ENCODE measurements at places on chromosomes 3 and 15.

DNA sequence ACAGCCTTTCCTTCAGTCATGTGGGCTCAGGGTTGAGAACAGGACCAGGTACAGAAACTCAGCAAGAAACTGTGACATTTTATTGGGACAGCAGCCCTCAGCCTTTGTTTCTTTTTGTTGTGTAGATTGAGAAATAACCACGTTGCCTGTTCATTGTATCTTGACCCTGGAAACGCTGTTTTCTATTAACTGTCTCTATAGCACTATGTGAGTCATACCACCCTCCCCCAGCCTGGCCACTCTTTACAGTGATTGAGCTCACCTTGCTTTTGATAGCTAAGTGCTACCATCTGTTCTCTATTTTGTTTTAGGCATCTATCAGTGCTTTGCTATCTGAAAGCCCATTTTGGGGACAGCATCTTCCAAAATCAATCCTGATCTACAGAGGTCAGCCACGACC, 127.9 kb downstream of the CD47 start:
- DNase-seq = no peak

DNA sequence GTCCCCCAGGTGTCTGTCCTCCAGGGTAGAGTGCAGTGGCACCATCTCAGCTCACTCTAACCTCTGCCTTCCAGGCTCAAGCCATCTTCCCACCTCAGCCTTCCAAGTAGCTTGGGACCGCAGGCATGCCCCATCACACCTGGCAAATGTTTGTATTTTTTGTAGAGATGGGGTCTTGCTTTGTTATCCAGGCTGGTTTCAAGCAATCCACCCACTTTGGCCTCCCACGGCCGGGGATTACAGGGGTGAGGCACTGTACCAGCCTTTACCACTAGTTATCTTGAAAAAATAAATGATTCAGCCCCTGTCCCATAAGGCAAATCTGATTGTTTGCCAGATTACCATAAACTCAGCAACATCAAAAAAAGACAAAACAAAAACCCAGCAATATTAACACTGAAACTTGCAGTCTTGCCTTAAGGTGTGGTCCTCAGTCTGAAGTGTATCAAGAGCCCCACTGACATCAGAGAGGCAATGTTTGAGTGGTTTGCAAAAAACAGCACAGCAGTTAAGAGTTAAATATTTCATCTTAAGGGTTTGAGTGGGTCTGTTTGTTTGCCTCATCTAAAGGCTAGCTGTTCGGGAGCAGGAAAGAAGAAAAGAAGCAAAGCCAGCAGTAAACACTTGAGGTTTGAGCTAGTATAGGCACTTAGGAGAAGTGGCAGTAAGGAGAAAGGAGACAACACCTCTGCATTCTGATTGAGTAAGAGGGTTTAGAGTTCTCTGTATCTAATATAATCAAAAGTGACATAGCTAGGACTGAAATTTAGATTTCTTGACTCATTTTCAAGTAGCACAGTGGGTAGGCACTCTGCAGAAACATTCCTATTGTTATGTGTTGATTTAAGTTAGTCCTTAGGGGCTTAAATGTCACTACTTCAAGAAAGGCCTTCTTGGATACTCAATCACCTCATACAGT, 26.3 kb upstream of the EDEM1 start:
- peak; percentile 8 for DNase-seq

DNA sequence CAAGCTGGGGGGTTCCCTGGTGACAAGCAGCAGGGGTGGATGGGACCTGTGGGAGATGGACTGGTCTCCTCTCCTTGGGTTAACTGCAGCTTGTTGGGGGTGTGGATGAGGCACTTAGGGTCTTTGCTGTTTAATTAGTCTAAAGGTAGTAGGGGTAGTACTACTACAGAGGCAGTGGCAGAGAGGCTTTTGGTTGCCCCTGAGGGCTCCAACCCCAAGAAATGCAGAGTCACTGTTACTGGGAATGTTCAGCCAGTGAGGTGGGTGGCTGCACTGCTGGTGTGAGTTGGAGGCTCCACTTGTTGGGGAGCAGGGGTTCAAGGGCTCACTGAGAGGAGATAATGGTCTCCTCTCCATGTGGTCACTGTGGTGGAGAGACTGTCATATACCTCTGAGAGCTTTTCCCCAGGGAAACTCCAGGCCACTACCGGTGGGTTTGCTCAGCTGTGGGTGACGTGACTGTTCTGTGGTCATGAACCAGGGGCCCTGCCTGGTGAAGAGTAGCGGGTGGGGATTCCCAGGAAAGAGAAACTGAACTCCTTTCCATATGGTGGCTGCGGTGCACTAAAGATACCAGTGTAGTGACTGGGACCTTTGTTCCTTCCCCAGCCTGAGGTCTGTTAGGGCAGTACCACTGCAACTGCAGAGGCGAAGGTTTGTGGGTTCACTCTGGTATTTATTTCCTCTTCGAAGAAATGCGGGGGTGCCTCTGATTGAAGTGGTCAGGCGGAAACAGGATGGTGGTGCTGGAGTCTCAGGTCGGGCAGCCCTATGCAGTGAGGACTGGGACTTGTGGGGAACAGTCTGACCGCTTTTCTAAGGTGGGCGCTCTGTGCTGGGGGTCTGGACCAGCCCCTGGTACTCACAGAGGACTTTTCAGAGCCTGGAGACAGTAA, 68.9 kb upstream of the TNFSF10 start:
- no peak for DNase-seq

- DNase-seq = peak; percentile 2
These were observed 225.8 kb upstream of the ALCAM start for GRCh38 chr3:105140899-105141367.

DNA sequence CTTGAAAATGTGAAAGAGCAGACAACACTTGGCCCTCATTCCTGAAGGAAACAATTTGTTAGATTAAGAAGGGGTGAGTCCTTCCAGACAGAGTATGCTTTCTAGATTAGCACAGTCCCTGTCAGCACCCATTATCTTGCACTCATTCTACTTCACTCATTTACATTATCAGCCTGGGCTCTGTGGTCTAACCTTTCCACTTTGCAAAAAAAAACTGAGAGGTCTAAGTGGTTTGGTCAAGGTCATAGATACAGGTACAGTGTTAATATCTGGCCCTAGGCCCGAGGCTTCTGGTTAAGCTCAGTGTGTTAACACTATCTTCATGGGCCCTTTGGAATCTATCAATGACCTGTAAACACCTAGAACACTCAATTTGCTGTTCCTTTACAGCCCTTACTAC, 123.4 kb upstream of the LRRN1 start:
- no peak for DNase-seq

DNA sequence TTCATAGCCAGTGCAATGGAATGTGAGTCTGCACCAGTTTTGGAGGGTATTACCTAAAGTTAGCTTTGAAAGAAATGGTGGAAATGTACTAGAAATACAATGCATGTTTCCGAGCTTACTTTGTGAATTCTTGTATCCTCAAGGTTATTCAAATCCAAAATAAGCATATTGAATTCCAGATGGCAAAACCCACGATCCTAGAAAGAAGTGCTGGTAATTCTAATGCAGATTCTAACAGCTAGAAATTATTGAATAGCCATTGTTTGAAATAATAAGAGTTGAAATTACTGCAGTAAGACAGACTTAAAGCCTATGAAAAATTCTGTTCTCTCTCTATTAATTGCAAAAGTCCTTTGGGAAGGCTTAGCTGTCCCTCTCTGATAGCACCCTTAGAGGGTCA, 258.4 kb downstream of the CHL1 start:
- DNase-seq = no peak

DNA sequence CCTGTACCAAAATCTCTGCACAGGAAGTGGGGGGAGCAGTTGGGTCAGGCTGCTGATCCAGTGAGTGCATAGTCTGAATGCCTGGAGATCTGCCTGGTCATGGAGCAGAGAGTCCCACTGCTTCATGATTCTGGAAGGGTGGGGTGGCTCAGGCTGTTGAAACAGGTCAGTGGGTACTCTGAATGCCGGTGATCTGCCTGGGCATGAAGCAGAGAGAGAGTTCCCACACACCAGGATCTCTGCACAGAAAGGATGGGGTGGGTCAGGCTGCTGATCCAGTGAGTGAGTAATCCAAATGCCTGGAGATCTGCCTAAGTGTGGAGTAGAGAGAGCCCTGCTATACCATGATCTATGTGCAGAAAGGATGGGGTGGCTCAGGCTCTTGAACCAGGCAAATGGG, 16.1 kb upstream of the GCSAM start:
- no peak for DNase-seq

- no peak for DNase-seq
These were observed 149.5 kb downstream of the DNAJB8 start for GRCh38 chr3:128317101-128317697.

DNA sequence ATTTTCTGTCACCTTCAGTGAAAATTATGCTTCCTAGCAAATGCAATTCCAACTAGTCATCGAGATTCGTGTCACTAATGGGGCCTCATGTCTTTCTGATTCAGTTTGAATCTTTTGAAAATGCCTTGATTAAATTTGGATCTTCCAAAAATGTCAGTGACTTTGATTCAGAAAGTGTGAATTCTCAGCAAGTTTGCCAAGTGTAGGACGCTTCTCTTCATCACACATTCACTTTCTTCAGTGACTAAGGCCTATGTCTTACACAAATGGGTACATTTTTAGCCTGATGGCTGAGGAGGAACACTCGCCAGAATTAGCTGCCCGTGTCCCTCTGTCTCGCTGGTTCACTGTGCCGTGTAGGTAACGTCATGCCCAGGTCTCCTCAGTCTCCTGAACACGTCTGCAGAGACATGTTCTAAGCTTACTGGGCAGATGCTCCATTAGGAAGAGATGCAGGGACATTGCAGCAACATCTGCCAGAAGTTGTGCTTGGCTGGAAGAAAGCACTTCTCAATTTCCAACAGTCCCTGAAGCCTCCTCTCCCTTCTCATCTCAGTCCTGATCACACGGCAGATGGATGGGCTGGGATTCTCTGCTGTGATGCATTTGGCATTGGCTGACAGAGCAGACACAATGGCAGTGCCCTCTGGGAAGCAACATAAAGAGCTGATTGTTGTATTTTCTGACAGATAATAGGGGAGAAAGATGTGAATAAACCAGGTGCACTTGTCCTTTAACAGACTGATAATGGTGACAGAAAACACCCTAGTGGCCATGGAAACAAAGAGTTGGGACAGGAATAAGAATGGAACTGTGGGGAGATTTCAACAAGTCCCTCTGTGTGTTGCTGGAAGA, 29.1 kb upstream of the LYZL4 start:
- peak; percentile 86 for DNase-seq

GRCh38 chr15:38171973-38172372, 80.7 kb upstream of the SPRED1 start:
- no peak for DNase-seq

DNA sequence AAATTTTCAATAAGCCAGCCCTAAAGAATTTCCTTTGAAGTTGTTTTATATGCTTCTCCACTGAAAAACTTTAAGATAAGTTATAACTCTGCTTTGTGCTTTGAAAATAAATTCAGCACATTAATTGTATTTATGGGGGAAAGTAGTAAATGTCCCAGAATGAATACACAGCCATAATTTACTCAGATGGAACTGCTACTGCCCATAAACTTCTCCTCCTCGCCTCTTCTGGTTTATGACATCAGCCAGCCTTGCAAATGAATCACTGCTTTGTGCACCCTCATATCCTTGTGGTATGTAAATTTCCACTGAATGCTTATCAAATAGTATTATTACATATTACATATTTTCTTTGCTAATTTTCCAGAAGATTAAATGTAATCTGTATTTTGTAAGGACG, 302.0 kb downstream of the DIPK2A start:
- DNase-seq = no peak

DNA sequence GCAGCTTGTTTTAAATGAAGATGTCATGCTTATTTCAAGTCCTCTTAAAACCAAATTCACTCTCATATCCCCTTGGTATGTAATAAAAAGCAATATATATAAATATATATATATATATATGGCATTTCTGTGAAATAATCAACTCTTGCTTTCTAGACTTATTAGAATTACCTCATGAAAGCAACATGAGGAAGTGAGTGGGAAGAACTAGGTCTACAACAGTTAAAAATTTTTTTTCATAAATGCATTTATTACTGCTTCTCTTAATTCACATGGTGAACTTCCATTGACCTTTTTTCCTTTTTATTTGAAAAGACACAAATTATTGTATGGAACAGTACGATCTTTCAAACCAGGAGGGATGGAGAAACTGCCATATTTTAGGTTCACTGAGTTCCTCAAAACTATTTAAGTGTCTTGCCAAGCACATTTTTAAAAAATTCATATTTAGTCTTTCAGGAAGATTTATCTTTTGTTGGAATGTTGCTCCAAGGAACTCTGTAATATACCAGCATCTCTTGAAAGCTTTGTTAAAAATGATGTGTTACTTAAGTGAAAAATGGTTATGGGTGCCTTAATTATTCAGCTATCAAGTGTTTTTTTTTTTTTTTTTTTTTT, 185.2 kb downstream of the GHSR start:
- DNase-seq = no peak

DNA sequence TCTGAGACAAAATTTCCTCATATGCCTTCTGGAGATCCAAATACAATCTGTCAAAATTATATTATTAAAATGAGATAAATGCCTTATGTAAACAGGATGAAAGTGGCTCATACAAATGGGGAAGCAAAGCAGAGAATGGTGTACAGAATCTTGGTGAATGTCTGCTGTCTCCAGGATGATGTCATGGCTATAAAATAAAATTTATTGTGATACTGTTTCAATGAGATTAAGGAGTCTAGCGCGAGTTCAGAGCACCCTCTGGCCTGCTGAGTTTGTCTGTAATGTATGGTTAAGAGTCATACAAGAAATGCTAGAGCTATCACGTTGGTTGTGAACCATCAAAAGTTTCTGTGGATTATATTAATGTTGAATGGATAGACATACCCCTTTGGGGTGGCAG, 359.7 kb downstream of the EFHB start:
- no peak for DNase-seq

DNA sequence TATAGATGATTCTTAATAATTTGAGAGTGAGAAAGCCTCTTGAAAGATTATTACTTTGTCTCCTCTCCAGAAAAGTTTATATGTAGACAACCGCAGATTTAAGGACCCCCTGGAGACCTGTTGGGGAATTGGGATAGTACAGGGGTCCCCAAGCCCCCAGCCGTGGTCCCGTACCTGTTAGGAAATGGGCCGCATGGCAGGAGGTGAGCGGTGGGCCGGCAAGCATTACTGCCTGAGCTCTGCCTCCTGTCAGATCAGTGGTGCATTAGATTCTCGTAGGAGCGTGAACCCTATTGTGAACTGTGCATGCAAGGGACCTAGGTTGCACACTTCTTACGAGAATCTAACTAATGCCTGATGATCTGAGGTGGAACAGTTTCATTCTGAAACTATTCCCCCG, 78.3 kb downstream of the PFN2 start:
- peak; percentile 24 for DNase-seq

- no peak for DNase-seq
These were observed 642.3 kb downstream of the TBL1XR1 start for GRCh38 chr3:176554791-176555654.

DNA sequence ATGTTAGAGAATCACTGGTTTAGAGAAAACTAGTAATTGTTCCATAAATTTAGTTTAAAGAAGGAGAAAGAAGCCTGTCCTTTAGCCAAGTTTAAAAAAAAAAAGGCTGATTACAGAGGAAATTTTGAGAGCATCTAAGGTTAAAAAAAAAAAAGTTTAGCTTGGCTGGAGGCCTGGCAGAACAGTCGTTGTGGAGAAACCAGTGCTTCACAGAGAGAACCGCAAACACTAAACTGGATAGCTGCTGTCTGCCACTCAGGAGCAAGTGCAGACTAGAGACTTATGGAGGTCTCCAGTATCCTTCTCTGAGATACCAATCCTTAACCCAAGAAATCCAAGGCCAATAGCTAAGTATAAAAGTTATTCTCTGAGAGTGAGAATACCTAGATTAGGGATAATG, 84.8 kb upstream of the ANKRD28 start:
- no peak for DNase-seq

Measured in eye (tissue), 1 donor.